Common myeloid progenitor, CD34-positive (primary cell): ENCODE measurements at places on chromosomes 5 and 9.

DNA sequence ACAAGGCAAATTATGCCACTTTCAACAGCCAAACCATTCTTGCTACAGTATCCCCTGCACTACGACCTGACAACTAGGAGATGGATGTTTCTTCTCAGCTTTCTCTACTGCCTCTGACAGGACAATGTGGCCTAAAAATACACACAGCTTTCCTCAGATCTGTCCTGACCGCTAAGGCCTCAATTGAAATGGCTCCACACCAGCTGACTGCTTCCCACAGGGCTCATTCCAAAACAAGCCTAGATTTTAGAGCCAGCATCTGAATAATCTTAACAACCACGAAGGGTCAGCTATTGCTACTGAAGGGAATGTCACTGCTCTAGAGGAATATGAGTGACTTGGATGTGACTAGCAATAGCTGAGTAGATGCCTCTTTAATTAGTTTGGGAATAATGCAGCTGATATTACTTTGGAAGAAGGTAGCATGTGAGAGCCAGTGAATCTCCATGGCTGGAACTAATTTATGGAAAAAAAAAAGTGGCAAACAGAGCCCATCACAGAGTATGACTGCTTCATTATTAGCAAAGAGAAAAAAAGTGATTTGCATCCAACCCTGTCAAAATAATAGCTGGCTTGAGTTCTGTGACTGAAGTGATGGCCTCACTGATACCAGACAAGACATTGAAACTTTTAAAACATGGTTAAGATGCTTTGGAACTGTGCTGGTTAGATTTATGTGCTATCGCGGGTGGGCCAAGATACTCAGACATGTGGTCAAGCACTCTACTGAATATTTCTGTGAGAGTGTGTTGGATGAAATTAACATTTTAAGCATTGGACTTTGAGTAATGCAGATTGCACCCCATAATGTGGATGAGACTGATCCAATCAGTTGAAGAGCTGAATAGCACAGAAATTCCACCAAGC is 450.2 kb downstream of the NR2F1-AS1 start:
- no peak for DNase-seq

GRCh38 chr9:81207651-81208050 is 481.7 kb downstream of the TLE1 start:
- no peak for DNase-seq

- no peak for DNase-seq
Measured at GRCh38 chr9:36154331-36154952, 14.7 kb upstream of the CCIN start.

DNA sequence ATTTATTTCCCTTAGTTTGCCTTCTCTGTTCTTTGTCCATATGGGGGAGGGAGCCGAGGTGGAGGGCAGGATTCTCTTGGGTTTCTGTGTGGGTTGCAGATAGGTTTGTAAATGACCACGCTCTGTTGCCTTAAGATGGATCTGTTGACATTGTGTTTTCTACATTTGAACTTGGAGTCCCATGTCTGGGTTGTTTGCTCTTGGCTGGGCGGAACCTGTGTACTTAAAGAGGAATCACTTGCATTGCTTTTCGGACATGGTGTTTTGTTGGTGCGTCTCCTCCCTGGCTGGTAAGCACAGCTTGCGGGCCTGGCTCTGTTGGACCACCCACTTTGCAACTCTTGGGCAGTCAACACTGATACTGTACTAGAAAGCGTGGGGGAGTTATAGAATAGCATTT is 45.9 kb downstream of the EHMT1 start:
- no peak for DNase-seq

- DNase-seq: peak; percentile 13
Measured at GRCh38 chr5:62473209-62473608, 60.6 kb downstream of the IPO11 start.

- no peak for DNase-seq
Measured at GRCh38 chr9:69292078-69292477, 32.9 kb upstream of the ENTREP1 start.

- peak; percentile 48 for DNase-seq
Measured at GRCh38 chr5:150671509-150672236, 10.6 kb downstream of the MYOZ3 start.

GRCh38 chr9:89388084-89388867 is 70.0 kb downstream of the SECISBP2 start:
- no peak for DNase-seq

DNA sequence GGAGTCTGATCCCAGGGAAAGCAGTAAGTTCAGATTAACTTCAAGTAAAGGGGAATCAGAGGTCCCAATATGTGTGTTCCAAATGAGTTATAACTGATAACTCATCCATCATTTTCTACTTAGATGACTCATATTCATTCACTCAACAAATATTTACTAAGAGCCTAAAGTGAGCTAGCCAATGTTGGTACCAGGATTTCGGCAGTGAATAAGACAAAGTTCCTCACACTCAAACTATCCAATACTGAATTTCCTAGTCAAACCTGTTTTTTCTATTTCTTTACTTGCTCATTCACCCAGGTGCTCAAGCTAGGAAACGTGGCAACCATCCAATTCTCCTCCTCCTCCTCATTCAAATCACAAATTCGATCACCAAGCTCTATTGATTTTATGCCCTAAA is 25.8 kb downstream of the FBXW2 start:
- DNase-seq: no peak
